ENCODE measurements at places on chromosomes 3 and 15. TPM values are rescaled to one million over a fixed set of nuclear protein-coding genes. Genes with fewer than 3 reads are reported as not detected.

- no peak overlapping the region for H3K4me3 ChIP-seq
- peaks cover 3% of the 10 kb centered on the region for H3K4me1 ChIP-seq
- no peaks in the 10 kb centered on the region for H3K36me3 ChIP-seq
- H3K27me3 ChIP-seq: no peaks in the 10 kb centered on the region
- no peak for DNase-seq
These were observed 98.9 kb upstream of the TJP1 start for GRCh38 chr15:29921130-29921601.

- no peaks in the 10 kb centered on the region for H3K36me3 ChIP-seq
- H3K27me3 ChIP-seq: no peaks in the 10 kb centered on the region
- DNase-seq: no peak
- no peak overlapping the region for H3K4me3 ChIP-seq
- no peak overlapping the region for H3K27ac ChIP-seq
These were observed 55.2 kb downstream of the KLHL6 start for GRCh38 chr3:183500319-183500718.

DNA sequence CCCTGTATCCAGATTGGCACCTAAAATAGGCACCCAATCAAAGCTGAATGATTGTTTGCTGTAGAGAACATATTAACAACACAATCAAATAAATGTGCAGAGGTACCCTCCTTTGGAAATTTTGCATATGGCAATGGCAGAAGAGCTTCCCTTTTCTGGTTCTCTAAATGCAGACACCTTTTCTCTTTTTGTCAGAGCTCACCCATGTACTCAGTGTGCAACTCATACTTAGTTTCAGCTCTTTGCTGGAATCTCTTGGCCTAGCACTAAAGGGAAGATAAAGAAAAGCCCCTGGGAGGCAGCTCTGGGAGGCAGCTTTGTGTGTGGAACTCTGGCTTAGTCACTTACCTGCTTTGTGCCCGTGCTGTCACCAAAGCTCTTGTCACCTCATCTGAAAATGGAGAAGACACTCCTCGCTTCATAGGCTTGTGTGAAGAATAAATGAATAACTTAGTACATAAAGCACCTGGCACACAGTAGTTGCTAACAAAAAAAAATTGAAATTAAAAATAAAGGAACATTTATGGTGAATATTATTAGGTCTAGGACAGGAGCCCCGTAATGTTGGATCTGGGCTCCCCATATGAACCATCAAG, 28.8 kb downstream of the ST6GAL1 start:
- H3K27ac ChIP-seq: no peak overlapping the region
- no peak for DNase-seq
- H3K4me3 ChIP-seq: no peak overlapping the region
- no peaks in the 10 kb centered on the region for H3K36me3 ChIP-seq

GRCh38 chr3:128442070-128442469, 24.6 kb downstream of the DNAJB8 start:
- no peak for DNase-seq
- H3K27me3 ChIP-seq: no peaks in the 10 kb centered on the region
- H3K4me1 ChIP-seq: no peaks in the 10 kb centered on the region
- H3K27ac ChIP-seq: no peak overlapping the region
- H3K36me3 ChIP-seq: no peaks in the 10 kb centered on the region

- H3K27me3 ChIP-seq: no peaks in the 10 kb centered on the region
- H3K27ac ChIP-seq: no peak overlapping the region
- H3K4me3 ChIP-seq: no peak overlapping the region
- peaks cover 4% of the 10 kb centered on the region for H3K36me3 ChIP-seq
- H3K4me1 ChIP-seq: no peaks in the 10 kb centered on the region
These were observed 60.8 kb downstream of the ZNF609 start for GRCh38 chr15:64521201-64521600.

The FANCD2OS gene
- not detected for total RNA-seq

The WDR49 gene
- not detected for total RNA-seq

The STT3B gene
- 53.8 TPM for total RNA-seq

Measured in right lobe of liver (tissue), 6 donors.